Right renal pelvis (tissue), 4 donors: ENCODE measurements at places on chromosomes 2 and 18.

GRCh38 chr2:168494190-168494711, 38.2 kb downstream of the CERS6 start:
- DNase-seq: no peak

- DNase-seq: no peak
Measured at GRCh38 chr2:167732326-167732725, 515.1 kb downstream of the STK39 start.

GRCh38 chr2:198525211-198525969, 721.0 kb downstream of the PLCL1 start:
- no peak for DNase-seq

- no peak for DNase-seq
Measured at GRCh38 chr2:226579519-226579918, 220.1 kb downstream of the IRS1 start.

DNA sequence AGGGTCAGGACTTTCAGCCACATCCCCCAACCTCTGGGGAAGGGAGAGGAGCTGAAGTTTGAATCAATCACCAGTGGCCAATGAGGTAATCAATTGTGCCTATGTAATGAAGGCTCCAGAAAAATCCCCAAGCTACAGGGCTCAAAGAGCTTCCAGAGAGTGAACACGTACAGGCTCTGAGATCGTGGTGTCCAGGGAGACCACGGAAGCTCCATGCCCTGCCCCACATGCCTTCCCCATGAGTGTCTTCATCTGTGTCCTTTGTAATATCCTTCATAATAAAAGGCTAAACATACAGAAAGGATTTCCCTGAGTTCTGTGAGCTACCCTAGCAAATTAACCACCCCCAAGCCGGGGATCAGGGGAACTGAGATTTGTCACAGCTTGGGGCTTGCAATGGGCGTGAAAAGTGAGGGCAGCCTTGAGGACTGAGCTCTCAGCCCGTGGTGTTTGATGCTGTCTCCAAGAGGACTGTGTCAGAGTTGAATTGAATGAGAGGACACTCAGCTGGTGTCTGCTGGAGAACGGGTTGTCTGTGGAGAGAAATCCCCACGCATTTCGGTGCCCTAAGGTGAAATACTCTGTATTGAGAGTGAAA, 25.5 kb upstream of the TUBB6 start:
- DNase-seq: no peak

GRCh38 chr2:64952511-64953482, 36.4 kb upstream of the SLC1A4 start:
- DNase-seq: no peak

GRCh38 chr2:6973895-6974545, 56.8 kb downstream of the RNF144A start:
- DNase-seq: no peak

GRCh38 chr2:174662859-174663258, 65.3 kb upstream of the WIPF1 start:
- DNase-seq: no peak

- DNase-seq: no peak
Measured at GRCh38 chr18:47577520-47577919, 326.1 kb upstream of the SKOR2 start.

GRCh38 chr2:47640356-47640755, 142.6 kb upstream of the MSH6 start:
- DNase-seq: no peak

DNA sequence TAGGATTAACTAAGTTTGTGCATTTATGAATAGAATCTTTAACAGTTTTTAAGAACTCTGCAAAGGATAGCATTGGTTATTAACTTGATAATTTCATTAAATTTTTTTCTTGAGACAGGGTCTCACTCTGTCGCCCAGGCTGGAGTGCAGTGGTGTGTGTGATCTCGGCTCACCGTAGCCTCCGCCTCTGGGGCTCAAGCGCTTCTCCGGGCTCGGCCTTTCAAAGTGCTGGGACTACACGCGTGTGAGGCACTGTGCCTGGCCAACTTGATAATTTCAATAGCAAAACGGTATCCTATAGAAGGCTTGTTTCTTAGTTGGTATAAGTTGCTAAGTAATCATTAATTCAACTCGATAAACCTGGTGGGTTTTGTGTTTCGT, 38.0 kb downstream of the ADNP2 start:
- DNase-seq: no peak

DNA sequence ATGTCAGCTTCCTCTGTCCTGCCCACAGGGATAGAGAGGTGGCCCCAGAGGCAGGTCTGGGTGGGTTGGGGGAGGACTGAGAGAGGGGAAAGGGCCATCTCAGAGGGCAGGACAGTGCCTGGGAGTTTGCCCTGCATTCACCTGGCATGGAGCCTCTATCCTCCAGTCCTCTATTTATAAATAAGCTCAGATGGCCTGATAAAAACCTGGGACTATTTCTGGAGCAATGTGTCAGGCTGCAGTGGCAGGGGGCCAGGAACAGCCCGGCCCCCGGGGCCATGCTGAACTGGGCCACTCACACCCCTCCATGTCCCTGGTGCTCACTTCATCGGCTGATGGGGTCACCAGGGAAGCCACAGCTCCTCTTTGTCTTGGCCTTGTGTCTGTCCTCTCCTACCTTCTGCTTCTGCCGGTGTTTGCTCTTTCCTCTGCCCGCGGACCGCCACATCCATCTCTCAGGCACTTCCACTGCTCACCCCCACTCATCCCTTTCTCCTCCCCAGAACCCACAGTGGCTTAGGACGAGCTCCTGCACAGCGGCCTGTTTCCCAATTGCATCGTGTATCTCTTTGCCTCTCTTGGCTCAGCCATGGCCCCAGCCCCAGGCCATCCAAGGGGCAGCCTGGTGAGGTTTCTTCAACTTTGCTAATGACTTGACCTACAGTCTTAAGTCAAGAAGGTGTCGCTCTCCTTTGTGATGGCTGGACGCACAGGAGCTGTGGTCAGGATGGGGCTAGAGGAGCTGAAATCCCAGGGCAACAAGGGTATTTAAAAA, 38.8 kb downstream of the SCTR start:
- no peak for DNase-seq

DNA sequence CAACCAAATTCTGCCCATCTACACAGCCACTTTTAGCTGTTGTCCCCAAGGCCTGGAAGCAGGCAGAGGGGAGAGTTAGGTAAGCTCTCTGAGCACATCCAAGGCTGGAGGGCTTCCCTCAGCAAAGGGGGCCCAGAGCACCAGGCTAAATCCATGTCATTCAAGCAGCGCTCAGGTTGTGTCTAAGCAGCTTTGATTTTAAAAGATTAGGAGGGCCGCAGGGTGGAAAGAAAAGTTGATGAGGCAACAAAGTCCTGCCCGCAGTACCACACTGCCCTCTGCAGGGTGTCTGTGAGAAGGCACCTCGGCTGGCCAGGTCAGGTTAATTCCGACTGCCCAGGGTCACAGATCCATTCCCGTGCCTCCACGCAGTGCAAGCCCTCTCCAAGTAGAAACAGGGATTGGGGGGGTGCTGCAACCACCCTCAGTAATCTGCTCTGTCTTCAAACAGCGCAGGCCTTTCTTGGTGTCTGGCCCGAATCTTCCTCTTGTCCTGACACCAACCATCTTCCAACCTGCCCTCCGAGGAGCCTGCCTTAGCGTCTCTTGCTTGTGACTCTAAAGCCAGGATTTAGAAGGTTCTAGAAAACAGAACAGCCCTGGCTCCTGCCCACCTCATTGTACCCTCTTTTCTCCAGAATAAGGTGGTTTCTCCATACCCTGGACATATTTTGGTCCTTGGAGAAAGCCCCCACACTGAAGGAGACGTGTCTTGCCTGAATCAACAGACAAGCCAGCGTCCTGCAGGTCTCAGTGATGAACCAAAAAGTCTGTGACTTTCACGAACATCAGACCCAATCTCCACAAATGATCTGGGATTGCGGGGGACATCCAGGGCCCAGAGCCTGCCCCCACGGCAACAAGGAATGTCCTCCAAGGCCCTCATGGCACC, 289.2 kb downstream of the TNS1 start:
- DNase-seq: peak; percentile 64

DNA sequence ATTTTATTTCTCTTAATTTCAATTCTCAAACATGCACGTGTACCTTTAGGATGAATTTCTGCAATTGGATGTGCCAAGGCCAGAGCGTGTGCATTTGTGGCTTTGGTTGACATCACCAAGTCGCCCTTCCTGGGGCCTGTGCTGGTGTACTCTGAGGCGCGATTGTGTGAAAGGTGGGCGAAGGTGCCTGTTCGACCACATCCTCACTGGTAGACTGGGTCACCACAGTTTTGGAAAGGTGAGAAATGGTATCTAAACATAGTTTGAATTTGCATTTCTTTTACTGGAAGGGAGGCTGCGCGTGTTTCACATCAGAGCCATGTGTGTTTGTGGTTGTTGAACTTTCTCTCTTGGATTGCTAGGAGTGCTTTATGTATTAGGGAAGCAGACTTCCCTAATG, 89.8 kb downstream of the LDLRAD4 start:
- no peak for DNase-seq

- no peak for DNase-seq
Measured at GRCh38 chr2:26504002-26504401, 26.1 kb upstream of the OTOF start.

DNA sequence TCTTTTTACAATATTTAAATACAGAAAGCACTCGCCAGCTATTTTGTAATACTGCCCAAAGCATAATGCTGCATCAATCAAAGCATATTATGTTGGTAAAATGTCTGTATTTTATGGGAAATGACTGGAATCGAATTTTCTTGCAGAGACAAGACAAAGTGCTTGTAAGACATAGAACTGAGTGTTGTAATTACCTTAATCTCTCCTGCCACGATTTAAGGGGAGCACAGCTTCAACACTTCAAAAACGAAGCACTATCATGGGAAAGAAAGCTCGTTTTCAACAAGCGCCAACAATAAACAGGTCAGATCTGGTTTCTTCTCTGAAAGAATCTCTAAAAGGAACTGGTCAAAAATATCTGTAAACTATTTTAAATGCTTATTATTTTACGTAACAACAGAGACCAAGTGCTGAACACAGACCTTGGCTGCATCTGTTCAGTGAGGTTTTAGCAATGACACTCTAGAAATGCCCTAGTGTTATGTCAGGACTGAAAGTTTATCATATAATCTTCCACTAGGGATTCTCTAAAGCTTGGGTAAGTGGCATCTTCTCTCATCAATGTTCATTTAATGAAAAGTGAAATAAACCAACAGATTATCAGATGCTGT, 19.0 kb downstream of the RND3 start:
- DNase-seq: no peak

- no peak for DNase-seq
Measured at GRCh38 chr2:134677856-134678756, 40.7 kb downstream of the TMEM163 start.

- DNase-seq: no peak
Measured at GRCh38 chr2:167151894-167152293, 263.6 kb downstream of the XIRP2 start.

GRCh38 chr2:27378096-27378808, 2.3 kb downstream of the ZNF513 start:
- DNase-seq: no peak

DNA sequence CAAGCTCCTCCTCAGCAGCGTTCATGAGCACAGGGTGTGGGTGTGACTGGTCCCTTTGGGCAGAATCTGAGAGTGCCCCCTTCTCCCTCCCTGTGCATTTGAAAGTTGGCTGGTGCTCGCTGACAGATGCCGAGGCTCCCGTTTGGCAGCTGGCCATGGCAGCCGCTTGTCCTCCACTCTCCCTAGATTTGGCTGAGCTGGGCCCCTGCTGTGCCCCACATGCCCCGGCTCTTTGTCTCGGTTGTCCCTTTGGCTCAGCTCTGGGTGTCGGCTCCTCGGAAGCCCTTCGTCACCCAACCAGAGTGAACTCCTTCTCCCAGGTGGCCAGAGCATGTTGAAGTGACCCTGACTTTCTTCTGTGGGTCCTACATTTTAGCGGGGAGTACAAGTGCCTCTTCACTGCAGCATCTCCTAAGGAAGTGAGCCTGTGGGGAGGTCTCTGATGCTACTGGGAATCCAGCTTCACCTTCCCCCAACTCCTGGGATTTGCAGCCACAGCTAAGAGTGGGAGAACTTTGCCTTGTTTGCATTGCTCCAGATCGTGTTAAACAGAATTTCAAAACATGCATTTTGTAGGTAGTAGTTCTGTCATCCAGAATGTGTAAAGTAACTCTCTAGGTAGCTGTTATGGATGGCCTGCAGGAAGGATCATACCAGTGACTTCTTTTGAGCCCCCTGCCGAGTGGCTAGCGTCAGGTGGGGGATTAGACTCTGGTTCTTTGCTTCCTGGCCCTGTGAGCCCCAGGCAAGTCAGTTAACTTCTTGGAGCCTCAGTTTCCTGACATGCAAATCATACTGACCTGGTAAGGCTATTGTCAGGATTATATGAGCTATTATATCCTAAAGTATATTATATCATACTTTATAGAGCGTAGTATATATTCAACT, 24.2 kb downstream of the HPCAL1 start:
- no peak for DNase-seq

GRCh38 chr2:17441055-17441771, 77.0 kb downstream of the RAD51AP2 start:
- DNase-seq: no peak

DNA sequence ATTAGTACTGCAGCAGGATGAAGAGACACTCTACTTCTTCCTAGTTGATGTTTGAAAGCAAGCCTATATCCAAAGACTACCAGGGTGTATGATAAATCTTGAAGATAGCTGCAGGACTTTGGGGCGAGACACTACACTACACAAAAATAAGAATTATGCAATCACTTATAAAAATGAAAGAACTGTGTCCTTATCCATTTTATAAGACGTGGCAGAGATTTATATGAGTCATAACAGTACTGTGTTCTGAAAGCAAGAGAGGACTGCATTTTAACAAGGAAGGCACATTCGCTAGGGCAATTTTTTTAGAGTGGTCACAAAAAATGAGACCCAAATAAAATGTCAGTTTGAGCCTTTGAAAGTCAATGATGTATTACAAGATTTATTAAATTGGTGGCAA, 617.0 kb upstream of the LINC00305 start:
- DNase-seq: no peak

DNA sequence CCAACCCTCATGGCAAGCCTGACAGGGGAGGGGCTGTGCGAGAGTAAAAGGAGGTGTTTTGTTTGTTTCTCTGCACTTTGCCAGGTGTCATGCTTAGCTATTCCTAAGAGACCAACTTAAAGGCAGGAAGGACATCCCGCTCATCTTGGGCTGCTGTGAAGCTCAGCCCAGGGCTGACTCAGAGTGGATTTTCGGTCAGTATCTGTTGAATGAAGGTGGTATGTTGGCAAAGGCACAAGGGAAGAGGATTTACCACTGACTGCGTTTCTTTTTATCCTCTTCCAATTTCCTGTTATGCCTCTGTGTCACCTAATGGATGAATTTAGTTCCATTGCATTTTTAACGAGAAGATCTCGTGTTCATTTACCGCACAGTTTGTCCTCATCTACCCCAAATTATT, 18.9 kb downstream of the TRPM8 start:
- DNase-seq: no peak

DNA sequence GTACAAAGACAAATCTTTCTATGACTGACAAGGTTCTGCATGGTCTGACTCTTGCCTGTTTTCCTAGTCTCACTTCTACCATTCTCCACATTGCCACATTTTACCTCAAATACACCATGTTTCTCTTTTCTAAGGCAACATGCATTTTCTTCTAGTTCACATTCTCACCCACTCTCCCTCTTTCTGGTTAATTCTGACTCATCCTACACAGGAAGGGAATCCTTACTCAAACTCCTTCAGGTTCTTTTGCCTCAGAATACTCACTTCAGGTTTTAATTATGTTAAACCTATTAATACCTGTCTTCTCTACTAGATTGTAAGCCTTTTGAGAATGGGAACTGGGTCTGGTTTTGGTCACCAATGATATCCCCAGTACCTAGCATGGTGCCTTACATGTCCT, 47.2 kb downstream of the MAP2 start:
- DNase-seq: no peak

- DNase-seq: no peak
Measured at GRCh38 chr2:231185886-231186285, 12.5 kb upstream of the ARMC9 start.
